ENCODE measurements at places on chromosomes 16 and 17.

DNA sequence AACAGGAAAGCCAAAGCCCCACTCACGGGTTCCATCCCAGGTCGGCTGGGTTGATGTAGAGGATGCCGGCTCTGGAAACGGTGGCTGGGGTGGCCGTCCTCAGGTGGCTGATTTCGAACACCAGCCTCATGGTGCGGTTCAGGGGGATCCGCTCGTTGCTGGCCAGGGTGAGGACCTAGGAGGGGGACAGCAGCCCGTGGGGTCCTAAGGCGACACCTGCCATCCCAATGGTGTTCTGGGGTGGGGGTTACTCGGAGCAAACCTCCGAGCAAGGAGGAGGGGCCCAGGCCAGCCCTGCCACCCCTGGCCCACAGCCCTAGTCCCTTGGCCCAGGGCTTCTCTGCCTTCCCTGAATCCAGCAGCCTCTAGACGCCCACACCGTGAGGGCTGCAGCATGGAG lies 86.5 kb downstream of the DNAH17 start:
- DNase-seq: no peak

DNA sequence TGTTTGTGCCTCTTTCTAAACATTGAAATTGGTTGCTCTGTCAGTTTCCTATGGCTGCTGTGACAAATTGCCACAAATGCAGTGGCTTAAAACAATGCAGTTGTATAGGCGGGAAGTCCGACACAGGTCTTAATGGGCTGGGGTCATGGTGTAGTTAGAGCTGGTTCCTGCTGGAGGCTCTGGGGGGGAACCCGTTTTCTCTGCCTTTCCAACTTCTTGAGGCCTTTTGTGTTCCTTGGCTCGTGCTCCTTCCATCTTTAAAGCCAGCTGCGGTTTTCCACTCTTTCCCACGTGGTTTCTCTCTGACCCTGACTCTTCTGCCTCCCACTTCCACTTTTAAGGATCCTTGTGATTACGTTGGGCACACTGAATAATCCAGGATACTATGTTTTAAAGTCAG lies 12.5 kb downstream of the EPN2 start:
- DNase-seq: no peak

DNA sequence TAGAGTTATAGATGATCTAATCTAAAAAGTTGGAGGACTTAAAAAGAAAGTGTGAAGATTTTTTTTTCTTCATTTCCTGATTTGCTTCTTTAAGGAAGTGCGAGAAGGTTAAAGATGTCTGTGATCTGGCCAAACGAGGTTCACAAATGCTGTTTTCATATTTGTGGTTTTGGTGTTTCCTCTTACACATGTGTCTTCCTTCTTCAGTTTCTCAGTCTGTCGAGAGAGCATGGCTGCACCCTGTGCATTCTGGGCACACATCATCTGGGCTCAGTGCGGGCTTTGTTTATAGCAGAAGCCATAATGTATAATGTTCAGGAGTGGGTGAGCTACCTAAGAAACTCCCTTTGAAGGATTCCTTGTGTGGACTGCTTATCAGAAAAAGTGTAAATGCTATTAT lies 260.4 kb upstream of the TBX2 start:
- DNase-seq: peak; percentile 66

DNA sequence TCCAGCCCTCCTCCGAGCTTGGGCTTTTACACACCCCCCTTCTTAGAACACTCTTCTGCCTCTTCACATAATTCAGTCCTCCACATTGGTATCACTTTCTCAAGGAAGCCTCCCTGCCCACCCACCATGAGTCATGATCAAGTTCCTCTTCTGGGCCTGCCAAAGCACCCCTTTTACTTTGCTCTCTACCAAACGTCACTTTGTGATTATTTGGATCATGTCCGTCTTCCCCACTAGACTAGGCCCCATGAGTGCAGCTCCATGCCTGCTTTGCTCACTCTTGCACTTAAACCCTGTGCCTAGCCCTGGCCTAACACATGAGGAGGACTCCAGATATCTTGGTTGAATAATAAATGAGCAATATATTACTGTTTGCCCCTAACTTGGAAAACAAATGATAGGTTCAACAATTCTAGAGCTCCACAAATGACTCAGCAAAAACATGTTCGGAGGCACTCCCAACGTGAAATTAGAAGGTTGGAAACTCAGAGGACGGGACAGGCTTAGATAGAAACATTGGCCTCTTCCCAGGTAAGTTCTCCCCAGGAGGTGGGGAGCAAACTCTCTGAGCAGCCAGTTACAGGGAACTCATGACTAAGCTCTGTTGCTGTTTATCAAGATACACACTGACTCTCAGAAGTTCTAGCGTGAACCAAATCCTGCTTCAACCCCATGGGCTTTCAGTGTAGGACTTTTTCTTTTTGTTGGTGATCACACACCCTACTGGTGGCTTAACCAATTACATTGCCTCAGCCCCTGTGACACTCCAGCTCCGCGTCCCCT lies 28.3 kb downstream of the G6PC1 start:
- peak; percentile 91 for DNase-seq

GRCh38 chr17:14448818-14449217 lies 147.9 kb downstream of the HS3ST3B1 start:
- no peak for DNase-seq

GRCh38 chr16:21698169-21699032 lies 34.6 kb downstream of the OTOA start:
- no peak for DNase-seq

GRCh38 chr16:69936751-69937211 lies 14.4 kb upstream of the CLEC18A start:
- no peak for DNase-seq

DNA sequence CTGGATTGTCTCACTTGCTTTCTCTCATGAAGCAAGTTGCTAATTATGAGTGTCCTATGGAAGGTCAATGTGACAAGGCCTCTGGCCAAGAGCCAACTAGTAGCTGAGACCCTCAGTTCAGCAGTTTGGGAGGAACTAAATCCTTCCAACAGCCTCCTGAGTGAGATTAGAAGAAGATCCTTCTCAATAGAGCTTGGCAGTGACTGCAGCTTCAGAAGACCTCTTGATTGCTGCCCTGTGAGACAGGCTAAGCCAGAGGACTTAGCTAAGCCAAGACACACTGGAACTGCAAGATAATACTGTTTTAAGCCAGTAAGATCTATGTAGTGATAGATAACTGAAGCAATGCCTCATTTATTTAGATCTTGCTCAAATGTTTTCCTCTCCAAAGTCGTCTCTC lies 34.3 kb downstream of the PCTP start:
- no peak for DNase-seq

DNA sequence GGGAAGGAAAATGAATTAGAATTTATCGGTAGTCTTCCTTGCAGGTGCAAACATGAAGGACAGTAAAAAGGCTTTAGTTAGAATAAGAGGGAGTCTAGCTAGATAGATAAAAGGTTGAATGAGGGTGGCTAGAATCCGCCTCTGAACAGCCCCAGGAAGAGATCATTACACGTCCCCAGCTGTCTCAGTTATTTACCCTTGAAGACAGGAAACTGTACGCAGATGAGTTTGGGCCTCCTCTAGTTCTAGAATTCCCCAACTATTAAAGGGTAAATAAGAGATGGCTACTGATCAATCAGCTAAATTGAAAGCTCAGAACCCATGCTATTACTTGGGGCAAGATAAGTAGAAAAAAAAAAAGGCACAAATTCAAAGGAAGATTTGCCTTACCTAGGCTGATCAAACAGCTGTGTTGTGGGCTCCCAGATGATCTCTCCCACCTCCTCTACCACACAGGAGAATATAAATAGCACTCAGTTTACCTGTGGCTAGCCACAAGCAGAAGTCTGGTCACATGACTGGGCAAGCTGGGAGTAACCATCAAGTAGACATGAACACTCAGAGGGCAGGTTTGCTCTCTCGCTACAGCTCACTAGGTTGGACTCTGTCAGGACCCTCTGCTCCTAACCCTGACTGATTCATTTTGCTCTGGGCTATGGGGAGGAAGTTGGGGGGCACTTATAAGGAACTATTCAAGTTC lies 17.0 kb downstream of the FAM117A start:
- DNase-seq: no peak

DNA sequence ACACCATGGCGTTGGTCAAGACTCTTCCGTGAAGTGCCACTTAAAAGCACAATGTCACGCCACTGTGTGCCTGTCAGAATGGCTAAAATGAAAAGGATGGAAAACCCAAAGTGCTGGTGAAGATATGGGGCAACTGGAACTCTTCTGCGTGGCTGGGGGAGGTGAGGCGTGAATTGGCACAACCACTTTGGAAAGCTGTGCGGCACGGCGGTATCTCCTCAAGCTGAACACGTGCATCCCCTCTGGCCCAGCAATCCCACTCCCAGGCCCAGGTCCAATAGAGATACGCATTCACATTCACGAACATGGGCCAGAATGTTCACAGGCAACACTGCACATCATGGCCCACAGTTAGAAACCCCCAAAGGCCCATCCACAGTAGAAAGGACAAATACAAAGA lies 8.9 kb downstream of the DUSP3 start:
- DNase-seq: no peak

DNA sequence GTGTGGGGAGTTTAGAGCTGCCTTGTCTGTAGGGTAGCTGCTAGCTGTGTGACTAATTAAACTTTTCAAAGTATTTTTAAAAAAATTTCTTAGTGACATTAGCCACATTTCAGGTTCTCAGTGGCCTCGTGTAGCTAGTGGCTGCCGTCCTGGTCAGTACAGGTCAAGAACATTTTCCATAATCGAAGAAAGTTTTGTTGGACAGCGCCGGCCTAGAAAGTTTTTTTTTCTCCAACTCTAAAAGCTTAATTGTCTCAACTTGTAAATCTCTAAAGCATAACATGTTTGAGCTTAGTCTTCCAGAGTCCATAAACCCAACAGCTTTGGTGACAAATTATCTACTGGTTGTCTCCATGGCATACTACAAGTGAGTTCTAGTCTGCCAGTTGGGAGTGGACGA lies 4.3 kb downstream of the AKAP1 start:
- no peak for DNase-seq

- DNase-seq: no peak
Observed at GRCh38 chr17:76262732-76263344, 2.3 kb upstream of the UBALD2 start.

DNA sequence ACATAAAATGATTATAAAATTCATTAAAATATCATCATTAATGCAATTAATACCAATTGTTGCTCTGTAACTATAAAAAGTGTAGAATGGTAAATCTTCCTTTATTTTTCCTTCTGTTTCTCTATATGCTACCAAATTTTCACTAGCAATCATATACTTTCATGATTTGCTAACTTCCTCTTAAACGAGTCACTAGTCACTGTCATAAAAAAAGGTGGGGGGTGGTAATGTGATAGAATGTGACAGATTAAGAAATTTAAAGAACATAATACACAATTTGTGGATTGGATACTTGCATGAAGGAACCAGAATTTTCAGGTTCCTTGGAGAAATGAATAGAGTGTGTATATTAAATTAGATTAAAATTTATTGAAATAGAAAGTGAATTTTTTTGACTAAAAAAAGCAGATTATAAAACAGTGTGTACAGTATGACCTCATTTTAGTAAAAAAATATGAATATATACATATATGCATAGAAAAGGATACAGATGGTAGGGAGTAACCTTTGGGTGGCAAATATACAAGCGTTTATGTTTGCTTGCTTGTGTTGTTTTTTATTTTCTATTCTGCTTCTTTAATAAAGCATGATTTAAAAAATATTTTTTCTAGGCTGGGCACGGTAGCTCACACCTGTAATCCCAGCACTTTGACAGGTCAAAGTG lies 56.7 kb upstream of the C17orf78 start:
- DNase-seq: no peak

- no peak for DNase-seq
Observed at GRCh38 chr16:21033704-21034103, 116.9 kb downstream of the DNAH3 start.

- DNase-seq: no peak
Observed at GRCh38 chr17:21209511-21210175, 4.3 kb downstream of the TMEM11 start.

GRCh38 chr16:59701963-59702930 lies 968.1 kb upstream of the GOT2 start:
- no peak for DNase-seq

GRCh38 chr16:74264811-74265210 lies 31.8 kb upstream of the PSMD7 start:
- DNase-seq: no peak

- DNase-seq: no peak
Observed at GRCh38 chr16:515175-515938, 12.2 kb upstream of the CAPN15 start.

GRCh38 chr17:7208754-7209460 lies 10.7 kb downstream of the DLG4 start:
- no peak for DNase-seq

DNA sequence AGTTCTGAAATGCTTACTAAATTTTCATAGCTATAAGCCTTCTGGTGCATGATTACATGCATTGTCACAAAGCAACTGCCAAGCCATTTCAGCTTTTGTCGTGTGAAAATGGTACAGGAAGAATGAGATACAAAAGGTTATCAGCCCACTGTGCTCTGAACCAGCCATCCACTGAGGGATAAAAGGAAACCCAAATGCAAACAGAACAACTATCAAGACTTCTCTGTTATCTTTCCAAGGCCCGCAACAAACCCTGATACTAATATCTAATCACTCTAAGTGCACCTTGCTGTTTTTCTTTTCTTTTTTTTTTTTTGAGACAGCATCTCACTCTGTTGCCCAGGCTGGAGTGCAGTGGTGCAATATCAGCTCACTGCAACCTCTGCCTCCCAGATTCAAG lies 109.0 kb downstream of the FTO start:
- DNase-seq: no peak

DNA sequence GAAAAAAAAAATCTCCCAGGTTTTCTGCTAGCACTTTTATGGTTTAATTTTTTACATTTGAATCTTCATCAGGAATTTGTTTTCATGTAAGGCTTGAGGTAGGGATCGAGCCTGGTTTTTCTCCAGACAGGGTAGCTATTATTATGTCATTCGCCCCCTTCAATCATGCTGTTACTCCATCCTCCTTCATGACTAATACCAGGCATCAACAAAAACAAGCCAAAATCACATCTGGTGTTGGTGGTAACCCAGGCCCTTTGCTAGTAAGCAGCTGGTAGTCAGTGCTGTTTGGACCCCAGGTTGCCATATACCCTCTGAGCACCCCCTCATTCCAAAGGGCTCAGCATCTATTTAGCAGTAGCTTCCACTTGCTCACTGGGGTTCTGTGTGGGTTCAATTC lies 29.5 kb downstream of the DRC3 start:
- no peak for DNase-seq

GRCh38 chr16:12159672-12160071 lies 183.1 kb downstream of the SNX29 start:
- DNase-seq: no peak

GRCh38 chr17:78925662-78926555 lies 722 bp upstream of the TIMP2 start:
- DNase-seq: peak; percentile 86

- no peak for DNase-seq
Observed at GRCh38 chr16:11835309-11835708, 16.0 kb downstream of the RSL1D1 start.
